H1 (cell line): ENCODE measurements at places on chromosomes 2 and 18.
A peak's percentile ranks its signal among the peaks of the same experiment; 100 is the strongest.

DNA sequence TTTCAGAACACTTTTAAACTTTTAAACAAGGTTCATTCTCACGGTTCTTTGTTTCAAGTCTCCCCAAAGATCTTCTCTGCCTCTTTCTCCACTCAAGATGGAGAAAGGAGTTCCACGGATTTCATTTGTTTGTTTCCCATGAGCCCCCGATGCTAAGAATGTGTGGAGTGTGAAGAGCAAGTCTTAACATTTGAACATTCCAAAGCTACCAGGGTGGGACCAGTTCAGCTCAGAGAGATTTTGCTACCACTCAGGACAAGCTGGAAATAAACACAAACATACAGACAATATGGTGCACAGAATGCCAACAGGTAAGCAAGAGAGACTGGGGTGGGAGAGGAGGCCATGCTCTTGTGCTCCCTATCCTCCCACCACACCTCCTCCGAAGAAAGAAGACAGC is 56.7 kb downstream of the SPRED2 start:
- no peak for DNase-seq

DNA sequence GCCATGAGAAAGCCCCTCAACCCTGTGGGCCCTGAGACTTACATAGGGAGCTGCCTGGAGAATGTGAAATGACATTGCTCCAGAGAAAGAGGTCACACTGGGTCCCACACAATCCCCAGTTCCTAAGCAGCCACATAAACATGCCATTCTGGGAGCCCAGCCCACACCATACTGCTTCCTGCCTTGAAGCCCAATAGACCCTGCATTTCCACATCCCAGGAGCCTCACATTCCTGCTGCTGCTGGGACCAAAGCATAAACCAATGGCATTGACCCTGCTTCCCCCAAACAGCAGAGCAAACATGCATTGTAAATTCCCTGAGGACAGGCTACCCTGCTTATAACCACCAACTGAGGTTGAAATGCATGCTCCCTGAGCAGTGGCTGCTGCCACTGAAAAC is 1117.6 kb upstream of the SLC39A10 start:
- DNase-seq: peak; percentile 5

DNA sequence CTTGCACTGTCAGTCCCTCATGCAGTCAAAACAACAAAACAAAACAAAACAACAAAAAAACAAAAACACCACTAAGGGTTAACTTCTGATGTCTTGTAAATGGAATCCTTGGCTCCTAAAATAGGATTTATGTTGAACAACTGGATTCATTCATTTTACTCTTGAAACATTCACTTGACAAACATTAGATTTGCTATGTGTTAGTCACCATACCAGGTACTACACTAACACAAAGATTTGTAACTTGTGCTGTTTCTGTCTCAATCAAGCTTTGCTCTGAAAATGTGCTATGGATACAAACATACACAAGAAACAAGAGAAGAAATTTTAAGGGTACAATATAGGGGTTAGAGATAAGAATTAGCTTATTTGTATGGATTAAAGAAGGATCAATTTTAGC is 812.8 kb downstream of the LRP1B start:
- no peak for DNase-seq

GRCh38 chr18:63758615-63759240 is 16.5 kb upstream of the SERPINB7 start:
- no peak for DNase-seq

GRCh38 chr2:106995556-106995955 is 109.6 kb upstream of the ST6GAL2 start:
- no peak for DNase-seq

- no peak for DNase-seq
Observed at GRCh38 chr2:147025646-147026585, 818.9 kb upstream of the ACVR2A start.

GRCh38 chr2:15798701-15799431 is 141.5 kb upstream of the MYCN start:
- no peak for DNase-seq

GRCh38 chr2:241219030-241219382 is 30.5 kb downstream of the ANO7 start:
- no peak for DNase-seq

- DNase-seq: no peak
Observed at GRCh38 chr2:198347349-198347748, 543.0 kb downstream of the PLCL1 start.

DNA sequence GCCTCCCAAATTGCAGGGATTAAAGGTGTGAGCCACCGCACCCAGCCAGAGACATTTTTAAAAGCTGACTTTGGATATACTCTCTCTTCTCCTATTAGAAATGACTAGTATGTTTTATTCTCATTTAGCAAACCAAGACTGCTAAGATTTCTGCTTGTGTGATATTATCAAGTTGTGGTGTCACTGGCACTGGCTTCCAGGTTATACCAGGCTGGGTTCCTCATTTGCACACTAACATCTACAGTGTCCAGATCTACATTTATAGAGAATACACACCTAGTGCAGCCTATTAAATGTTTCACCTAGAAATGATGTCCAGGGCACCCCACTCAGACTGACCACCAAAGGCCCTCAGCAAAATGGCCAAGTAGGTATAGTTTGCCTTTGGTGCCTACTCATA is 265.3 kb upstream of the STON1 start:
- DNase-seq: no peak

DNA sequence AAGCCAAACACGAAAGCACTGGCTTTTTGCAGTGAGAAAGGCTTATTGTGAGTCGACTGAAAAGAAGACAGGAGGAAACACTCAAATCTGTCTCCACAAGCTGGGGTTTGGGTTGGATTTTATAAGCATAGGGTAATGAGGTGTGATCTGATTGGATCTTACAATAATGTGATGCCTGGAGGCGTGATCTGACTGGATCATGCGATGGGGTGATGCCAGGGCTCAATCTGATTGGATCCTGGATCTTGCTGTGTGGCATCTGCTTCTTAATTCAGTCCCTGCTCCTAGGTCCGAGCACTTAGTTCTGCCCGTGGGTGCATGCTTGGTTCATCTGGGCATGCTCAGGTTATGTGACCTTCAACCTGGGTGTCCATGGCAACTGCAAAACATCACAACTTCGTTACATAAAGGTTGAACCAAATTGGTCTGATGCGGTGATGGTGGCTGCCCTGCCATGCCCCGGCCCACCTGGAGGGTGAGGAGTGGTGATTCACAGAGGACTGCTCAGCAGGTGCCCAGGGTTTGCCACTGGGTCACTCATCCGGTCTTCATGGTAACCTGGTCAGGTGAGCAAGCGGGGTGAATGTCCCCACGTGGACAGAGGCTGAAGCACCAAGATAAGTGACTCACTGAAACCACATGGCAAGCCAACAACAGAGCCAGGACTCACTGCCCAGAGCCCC is 111.0 kb downstream of the KCNF1 start:
- peak; percentile 40 for DNase-seq

- DNase-seq: no peak
Observed at GRCh38 chr18:50000227-50000626, 186.9 kb upstream of the ACAA2 start.

DNA sequence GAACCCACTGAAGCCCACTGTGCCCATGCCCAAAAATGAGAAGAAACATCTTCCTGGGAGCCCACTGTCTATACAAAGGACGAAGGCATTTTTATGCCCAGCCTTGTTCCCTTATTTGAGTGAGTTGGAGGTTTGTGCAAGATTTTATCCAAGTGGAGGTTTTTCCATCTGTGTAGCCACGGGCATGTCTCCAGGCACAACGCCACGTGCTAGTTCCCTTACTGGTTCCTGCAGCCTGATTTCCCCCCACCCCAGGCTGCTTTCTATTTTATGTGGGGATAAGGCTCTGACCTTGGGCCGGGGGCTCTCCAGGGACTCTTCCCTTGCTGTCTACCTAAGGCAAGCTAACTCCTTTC is 22.2 kb upstream of the TXNL4A start:
- DNase-seq: no peak

DNA sequence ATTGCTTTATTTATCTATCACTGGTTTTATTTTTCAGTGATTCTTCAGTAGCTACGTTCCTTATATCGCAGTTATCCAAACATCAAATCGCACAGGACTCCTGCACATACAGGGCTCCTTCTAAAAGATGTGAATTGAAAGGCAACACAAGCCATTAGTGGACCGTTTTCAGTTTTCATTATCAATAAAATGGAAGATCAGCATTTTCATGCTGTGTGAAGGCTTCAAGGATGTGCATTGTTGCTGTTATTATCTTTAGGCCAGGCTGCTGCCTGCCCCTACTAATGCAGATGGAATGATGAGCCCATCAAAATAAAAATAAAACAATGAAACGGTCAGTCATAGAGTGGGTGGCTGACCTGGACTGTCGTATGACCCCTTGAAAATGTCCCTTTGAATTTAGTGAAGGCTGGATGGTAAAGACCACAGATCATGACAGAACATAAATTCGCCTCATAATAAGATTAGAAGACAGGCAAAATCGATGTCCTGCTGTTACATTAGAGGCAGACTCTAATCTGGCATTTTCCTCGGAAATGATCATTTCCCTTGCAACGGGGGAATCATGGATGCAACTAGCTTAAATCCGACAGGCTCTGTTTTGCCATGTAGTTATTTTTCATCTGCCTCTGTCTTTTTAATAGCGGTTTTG is 32.9 kb downstream of the ITGB6 start:
- DNase-seq: no peak

DNA sequence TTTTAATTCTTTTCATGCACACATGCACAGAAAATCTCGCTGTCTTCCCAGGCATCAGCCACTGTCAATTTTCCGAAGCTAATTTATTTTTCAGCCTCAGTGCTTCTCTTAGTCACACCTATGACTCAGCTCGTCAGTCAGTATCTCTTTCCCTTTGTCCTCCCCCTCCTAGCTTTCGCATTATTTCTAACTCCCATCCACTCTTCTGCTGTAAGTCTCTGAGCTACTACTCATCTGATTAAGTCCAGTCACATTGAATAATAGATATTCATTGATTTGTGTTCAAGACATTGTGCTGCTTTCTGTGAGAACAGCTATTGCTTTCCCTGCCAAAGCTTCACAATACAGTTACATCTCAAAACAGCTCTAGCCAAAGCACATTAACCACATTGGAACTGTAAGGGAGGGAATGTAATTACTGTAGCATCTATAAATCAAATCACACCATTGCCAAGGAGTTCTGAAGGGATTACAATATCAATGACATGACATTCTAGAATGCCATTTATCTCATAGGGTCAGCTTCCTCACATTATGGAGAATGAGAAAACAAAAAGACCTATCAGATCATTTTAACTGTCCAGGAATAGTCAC is 89.4 kb downstream of the SCN3A start:
- DNase-seq: no peak

DNA sequence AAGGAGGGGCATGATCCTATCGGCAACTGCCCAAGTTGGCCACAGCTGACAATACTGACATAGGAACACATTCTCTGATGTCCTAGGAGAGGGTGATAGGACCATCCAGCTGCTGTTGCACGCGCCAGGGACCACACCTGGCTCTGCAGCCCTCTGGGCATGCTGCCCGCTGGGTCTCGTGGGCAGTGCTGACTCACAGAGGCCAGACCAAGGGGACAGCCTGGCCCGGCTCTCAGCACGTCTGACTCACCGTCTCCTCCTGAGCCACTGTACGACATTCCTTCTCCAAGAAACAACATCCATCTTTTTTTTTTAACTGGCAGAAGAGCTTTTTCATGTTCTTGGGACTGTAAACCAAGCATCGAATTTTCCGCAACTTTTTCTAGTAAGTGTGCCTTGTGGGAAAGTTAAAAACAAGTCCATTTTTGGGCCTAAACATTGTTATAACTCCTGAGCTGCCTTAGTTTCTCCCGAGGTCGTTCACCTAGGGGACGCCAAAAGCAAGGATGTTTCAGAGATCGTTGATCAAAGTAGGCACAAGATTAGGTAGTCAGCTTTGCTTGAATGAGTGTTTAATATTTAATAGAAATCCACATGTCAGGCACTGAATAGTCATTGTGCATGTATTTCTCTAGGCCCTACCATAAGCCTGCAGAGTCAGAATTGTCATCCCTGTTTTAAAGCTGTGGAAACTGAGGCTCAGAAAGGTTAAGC is 100.3 kb downstream of the TTC32 start:
- DNase-seq: no peak

- no peak for DNase-seq
Observed at GRCh38 chr2:55147041-55147440, 85.1 kb downstream of the CLHC1 start.
